ENCODE measurements at places on chromosomes 5 and 9.

GRCh38 chr5:109250533-109251329, 159.0 kb downstream of the PJA2 start:
- DNase-seq, result no peak

DNA sequence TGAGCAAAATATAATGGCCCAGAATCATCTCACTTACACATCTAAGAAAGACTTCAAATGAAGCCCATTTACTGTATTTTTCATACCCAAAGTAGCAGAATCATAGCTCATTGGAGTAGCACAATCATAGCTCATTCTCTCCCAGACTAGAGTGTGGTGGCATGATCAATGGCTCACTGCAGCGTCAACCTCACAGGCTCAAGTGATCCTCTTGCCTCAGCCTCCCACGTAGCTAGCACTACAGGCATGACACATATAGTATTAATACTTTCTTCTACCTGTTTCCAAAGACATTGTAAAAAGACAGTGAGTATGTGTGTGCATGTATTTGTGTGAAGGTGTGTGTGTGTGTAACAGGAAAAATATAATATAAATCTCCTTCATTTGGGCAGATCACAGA, 1247.9 kb upstream of the ACO1 start:
- DNase-seq, result no peak

- no peak for DNase-seq
Measured at GRCh38 chr9:127531676-127532075, 80.4 kb downstream of the LRSAM1 start.

- no peak for DNase-seq
Measured at GRCh38 chr5:110053824-110054223, 364.1 kb downstream of the MAN2A1 start.

- DNase-seq, result no peak
Measured at GRCh38 chr9:133204993-133205336, 4.1 kb downstream of the OBP2B start.

GRCh38 chr9:34638138-34638445, 505 bp upstream of the SIGMAR1 start:
- no peak for DNase-seq

DNA sequence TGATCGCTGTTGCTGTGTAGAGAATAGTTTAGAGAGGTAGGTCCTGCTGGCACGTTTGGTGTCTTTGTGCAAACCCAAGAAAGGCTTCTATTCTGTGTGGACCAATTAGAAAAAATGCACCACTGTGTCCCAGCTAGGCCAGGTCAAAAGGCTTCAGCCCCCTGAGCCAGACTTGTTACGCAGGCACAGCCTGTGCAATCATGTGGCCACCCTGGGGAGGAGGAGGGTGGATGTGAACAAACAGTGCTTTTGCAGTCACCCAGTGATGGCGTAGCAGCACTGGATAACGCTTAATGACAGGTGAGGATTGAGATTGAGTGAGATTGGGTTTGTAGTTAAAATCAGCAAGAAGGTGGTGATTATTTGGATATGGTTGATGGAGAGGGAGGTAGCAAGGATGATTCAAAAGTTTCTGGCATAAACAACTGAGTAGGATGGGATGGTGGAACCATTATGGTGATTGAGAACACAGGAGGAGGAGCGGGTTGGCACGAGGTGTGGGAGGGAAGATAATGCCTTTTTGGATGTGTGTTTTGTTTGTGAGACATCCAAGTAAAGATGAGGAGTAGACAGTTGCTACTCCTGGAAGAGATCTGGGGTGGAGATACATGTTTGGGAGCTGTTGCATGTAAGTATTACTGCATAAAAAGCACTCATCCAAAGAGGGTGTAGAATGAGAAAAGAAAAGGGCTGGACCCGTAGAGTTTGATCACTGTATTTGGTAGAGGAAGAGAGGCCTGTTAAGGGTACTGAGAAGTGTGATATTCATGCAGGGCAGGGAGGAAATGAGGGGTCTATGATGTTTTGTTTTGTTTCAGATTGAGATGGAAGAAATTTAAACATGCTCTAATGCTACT, 6.7 kb downstream of the GCNT1 start:
- DNase-seq, result no peak

- DNase-seq, result no peak
Measured at GRCh38 chr5:17355586-17356346, 138.3 kb downstream of the BASP1 start.

DNA sequence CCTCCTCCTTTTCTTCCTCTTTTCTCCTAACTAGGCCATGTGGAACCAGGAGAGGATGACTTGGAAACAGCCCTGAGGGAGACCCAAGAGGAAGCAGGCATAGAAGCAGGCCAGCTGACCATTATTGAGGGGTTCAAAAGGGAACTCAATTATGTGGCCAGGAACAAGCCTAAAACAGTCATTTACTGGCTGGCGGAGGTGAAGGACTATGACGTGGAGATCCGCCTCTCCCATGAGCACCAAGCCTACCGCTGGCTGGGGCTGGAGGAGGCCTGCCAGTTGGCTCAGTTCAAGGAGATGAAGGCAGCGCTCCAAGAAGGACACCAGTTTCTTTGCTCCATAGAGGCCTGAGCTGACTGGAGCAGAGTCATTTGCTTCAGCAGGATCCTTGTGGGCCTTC, 13.7 kb downstream of the NUDT2 start:
- no peak for DNase-seq

GRCh38 chr9:16152276-16153101, 599.6 kb downstream of the CCDC171 start:
- no peak for DNase-seq

DNA sequence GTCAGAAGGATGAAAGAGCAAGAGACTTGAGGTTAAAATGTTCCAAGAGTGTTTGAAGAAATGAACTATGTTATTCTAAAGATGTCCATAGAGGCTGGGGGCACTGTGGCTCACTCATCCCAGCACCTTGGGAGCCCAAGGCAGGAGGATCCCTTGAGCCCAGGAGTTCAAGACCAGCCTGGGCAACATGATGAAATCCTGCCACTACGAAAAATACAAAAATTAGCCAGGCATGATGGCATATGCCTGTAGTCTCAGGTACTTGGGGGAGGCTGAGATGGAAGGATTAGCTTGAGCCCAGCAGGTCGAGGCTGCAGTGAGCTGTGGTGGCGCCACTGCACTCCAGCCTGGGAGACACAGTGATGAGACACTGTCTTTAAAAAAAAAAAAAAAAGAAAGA, 2.7 kb downstream of the AOPEP start:
- DNase-seq, result no peak

DNA sequence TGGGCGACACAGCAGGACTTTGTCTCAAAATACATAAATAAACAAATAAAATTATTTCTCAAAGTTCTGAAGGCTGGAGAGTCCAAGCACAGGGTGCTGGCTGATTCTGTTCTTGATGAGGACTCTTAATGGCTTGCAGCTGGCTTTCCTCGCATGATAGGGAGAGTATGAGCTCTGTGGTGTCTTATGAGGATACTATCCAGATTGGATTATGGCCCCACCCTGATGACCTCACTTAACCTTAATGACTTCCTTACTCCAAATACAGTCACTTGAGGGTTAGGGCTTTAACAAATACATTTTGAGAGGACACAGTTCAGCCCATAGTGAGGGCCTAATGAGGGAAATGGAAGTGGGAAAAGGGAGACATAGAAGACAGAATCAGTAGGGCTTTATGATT, 87.7 kb downstream of the FOCAD start:
- no peak for DNase-seq

DNA sequence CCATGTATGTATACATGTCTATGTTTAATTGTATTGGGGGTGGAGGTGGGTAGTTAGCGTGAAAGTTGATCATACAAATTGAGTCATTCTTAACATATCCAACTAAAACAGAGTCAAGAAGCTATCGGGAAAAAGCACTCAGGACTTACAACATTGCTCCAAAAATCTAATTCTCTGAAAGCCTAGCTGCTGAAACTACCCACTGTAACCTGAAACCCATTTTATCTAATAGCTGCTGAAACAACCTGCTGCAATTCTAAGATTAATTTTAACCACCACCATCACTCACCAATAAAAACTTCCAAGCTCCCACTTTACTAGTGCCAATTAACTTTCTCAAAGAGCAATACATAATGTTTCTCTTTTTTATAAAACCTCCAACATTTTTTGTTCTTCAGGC, 32.2 kb downstream of the KCNV2 start:
- DNase-seq, result no peak

DNA sequence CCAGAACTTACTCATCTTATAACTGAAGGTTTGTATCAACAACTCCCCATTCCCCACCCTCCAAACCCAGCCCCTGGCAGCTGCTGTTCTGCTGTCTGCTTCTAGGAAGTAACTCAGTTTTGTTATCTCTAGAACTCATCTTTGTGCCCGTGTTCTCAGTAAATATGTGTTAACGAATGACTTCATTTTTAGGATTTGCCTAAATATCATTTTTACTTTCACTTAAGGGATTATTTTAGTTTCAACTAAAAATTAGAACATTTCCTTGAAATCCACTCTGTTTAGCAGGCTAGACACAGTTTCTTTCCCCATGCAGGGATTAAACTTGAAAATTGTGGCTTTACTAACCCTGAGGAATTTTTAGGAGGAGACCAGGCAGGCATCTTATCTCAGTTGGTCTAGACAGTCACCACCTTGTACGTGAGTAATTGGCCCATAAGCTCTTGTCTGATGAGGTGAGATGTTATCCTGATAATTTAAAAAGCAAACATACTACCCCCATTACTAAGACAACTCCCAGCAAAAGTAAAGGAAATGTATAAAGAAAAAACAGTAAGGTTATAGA, 68.2 kb upstream of the TNFAIP8 start:
- DNase-seq, result no peak

DNA sequence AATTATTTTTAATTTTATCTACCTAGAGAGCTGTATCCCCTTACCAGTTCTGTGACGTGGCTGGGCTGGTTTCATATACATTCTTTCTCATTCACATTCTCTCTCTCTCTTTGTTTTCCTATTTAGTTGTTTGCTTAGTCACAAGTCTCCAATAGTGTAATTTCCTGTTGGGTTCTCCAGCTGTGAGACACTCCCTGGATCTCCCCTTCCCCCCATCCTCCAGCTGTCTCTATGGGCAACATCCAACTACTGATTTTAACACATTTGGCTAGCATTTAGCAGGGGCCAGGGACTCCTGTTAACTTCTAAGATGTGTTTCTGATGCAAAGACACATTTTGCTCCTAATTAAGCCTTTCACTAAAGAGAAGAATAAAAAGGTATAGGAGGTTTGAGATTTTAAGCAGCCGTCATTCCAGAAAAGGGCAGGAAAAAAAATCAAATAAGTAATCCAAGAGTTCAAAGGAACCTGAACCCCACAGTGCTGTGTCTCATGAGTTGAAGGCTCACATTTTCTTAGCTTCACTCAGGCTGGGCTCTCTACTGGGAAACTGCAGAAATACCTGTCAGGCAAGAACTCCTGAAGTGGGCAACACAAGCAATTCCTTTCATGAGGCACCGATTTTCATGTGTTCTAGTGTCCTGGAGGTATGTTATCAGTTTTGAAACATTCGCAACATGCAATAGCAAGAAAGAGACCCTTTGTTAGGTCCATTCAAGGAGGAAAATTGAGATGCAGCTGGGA, 198.7 kb upstream of the C9orf72 start:
- DNase-seq, result no peak

DNA sequence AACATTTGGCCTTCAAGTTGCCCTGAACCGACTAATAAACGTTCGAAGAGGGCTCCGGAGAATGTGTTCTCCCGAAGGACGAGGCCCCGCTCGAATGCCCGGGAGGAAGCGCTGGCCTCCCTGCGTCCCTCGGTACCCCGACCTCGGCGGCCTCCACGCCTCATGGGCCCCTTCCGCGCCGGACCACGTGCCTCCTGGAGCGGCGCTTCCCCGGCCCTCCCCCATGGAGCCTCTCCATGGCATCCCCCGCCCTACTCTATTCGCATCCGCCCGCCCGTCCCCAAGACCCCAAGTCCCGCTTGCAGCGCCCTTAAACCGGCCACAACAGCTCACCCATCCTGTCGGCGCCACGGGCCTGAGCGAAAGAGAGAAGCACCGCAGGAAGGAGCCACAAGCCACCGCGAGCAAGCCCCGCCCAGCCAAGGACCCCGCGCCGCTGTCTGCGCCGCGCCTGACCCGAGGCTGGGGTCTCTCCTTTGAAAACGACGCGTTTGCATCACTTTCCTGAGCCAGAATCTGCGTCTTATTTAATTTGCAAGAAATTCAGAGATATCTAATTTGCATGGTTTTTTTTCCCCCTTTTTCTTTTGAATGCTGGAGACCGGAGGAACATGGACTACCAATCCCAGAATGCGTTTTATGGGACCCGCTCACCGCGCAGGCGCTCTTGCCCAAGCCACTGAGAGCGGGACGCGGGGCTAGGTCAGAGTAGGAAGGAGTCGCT, at the start of gene RPS23:
TSS of gene RPS23 (minus strand) at position 368 of the 724 bp plus-strand sequence. CDS start at position 337, 31 bp downstream.
- DNase-seq, result peak; percentile 87

DNA sequence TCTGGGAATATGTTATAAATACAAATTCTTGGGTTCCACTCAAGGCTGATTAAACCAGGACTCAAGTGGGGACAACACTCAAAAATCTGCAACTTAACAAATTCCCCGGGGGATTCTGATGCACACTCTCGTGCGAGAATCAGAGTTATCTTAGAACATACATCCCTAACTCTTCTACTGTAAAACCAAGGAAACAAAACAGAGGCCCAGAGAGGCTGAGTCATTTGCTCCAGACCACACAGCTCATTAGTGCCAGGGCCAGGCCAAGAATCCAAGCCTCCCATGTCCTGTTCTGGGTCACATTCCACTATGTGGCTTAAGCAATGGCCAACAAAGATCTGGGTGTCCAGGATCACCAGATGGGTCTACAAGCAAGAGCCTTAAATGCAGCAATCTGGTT, 166.0 kb downstream of the ADAMTS12 start:
- no peak for DNase-seq

DNA sequence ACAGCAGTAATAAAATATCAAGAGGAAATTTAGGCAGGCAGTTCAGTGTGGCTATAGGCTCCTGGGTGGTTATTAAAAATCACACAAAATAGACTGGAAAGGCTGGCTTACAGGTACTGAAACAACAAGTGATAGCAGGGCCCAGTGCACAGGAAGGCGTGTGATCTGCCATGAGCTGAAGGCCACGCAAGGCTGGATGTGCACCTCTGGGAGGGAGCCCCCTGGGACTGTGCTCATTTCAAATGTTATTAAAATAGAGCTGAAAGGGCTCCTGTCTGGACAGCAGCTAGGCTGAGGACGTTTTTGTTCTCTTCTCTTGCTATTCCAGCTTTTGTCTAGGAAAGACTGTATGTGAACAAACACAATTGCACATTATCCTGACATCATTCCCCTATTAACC, 324.3 kb upstream of the RFX3 start:
- DNase-seq, result no peak

- DNase-seq, result no peak
Measured at GRCh38 chr5:45639040-45639439, 57.1 kb downstream of the HCN1 start.

DNA sequence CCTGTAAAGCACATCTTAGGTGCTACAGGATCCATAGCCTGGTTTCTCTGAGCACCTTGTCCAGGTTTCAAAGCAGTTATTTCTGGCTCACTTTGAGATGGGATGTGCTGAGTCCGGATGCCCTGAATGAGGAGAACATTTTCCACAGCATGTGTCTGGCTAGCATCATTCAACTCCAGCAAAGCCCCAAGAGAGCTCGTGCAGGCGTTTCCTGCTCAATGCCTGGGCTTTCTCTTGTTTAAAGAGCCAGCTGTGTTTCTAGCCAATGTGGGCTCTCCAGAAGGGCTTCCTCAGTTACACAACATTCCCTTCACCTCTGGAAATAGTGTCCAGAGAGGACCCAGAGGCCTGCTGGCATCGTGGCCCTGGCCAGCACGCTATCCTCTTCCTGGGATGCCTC, 411.7 kb downstream of the DMAC1 start:
- DNase-seq, result no peak
